EL (cell line): ENCODE measurements at places on chromosomes 12 and 14.
A peak's percentile ranks its signal among the peaks of the same experiment; 100 is the strongest.

DNA sequence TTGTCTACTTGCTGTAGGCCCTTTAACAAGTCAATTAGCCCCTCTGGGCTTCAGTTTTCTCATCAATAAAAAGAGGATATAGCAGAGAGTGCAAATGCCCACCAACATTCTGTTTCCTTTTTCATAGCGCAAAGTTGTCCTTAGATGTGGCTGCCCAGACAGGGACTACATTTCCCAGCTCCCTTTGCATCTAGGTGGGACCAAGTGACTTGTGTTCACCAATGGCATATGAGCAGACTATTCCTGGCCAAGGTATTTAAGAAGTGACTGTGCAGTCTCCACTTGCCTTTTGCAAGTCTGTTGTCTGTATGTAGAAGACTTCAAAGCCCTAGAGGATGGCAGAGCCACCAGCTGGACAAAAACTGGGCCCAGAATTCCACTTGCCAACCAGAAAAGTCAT lies 59.7 kb downstream of the DAO start:
- peak; percentile 10 for DNase-seq

DNA sequence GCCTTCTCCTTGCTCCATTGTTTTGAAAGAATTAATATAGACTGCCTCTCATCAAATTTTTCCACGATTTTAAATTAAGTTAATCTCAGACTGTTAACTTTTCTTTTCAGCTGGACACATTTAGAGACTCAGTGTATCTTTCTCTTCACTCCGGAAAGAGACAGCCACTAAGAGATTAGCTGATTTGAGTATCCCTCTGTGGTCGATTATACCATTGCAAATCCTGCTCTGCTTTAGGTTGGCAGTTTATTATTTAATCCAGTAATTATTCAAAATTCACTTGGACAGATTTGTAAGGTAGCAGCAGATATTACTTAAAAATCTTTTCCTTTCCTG lies 588 bp upstream of the TWF1 start:
- no peak for DNase-seq

DNA sequence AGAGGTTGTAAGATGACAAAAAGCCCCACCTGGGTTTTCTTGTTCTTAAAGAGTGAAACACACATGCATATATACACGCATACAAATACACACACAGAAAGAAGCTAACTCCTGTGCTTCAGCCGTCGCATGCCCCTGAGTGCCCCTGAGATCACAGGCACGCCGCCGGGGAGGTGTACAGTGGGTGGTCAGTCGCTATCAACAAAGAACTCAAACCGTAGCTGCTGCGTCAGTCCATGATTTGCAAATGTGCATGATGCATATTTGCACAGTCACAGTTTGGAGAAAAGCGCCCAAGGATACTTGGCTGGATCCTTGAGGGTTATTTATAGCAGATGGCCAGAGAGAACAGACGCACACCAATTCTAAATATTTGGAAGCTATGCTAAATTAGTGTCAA lies 206.9 kb downstream of the TMEM132D start:
- no peak for DNase-seq

DNA sequence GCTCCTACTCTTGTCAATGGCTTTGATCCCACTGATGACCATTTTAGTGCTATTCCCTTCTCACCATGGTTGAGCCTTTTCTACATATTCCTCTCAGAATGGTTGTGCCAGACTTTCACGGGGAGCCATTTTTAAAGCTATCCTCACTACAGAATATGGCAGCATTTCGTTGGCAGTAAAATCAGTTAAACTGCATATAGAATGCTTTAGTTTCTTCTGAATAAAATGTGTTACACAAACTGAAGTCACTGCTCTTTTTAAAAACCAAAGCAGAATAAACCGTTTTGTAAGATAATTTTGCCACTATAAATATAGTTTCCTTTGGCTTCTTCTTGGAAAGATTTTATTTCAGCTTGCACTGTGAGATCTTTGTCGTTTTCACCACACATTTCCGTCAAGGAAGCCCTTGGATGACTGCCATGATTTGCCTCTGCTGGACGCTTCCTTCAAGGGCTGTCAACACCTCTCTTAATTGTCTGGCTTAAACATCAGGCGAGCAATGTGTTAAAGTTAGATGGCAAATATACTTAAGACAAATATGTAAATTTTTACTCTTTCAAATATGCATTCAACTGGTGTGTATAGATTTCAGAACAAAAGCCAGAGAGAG lies 624.2 kb downstream of the DIO2 start:
- DNase-seq, result no peak

DNA sequence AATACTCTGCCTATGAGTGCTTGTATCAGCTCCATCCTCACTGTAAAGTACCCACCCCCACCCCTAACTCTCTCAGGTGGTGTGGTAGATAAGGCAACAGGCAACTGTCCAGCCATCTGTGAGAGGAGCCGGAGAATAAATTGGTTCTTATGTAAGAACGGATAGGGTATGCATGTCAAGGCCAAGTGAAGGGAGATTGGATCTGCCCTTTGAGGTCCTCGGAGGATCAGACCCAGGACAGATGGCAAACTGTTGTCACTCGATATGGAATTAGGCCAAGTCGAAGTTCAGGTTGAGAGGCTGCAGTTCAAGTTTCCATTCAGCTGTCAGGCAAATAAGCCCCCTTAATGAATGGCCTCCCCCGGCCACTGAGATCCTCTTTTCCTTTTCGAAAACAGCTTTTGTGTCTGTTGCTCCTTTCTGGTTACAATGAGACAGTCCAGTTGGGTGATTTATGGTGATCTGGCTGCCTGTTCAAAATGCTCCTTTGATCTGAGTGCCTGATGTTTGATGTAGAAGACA lies 120.3 kb downstream of the VRK1 start:
- no peak for DNase-seq

DNA sequence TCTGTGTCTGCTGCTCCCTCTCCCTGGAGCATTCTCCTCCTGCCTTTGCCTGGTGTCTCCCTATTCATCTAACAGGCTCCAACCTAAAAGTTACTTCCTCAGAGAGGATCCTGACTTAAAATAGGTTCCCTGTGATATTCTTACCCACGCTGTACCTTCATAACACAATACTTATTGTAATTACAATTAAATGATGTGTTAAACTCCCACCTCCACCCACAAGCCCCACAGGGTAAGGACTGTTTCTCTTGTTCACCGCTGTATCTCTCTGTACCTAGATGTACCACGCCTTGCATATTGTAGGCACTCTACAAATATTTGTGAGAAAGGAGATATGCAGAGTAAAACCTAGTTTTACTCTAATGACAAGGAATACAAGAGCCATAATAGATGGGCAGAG lies 5.0 kb downstream of the HEBP1 start:
- no peak for DNase-seq

DNA sequence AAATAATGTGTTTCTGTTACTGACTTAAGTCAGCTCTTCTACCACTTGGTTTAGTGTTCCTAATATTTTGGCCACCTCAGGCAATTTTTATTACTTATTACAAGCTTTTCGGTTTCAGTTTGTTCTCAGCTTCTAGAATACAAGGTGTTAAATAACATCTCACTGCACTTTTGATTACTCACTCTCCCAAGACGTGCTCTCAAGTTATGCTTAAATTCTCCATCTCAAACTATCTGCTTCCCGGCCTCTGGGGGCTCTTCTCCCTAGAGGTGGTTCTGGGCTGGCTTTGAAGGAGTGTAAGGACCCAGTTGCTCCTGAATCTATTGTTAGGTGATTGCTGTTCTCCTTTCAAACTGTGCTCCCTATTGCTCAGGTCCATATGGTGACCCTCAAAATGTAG lies 193.9 kb upstream of the DDHD1 start:
- peak; percentile 12 for DNase-seq

DNA sequence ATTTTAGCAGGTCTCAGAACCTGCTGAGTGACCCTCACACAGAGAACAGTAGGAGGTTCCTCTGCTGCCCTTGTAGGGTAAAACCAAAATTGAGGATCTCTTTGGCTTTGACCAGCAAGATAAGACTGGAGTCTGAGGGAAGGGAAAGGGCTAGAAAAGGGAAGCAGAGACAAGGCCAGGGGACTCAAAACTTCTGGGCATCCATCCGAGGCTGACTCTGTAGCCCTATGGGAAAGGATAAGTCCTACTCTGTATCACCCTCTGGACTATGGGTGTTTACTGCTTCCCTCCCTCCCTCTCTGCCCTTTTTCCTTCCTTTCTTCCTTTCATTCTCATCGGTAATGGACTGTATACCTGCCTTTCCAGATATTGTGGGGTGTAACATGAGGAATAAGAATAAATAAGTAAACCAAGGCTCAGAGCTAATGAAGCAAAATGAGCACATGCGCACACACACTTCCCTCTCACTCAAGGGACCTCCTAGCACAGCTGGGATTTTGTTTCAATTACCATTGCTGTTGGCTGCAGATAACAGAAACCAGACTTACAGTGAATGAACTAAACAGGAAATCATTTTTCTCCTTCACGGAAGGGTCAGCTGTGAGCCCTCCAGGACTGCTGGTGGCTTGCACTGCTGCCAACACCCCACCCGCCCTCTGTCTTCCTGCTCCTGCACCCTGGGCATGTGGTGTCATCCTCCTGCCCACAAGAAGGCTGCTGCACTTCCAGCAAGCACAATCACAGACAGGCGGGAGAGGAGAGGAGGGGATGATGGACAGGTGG lies 404.4 kb upstream of the CCDC196 start:
- peak; percentile 14 for DNase-seq

DNA sequence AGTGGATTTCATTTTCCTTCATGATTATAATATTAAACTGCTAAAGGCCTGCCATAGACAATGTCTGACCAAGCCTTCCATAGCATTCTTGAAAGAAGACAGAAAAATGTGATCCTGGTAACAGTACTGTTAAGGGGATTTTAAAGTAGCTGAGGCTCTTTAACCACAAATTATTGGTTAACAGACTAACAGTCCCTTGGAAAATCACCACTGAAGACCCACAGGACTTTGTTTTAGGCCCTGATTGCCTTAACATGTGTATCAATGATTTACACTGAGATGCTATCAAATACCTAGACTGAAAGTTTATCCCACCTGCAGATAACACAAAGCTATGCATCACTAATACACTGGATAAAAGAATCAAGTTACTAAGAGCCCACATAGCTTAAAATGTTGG lies 6.0 kb downstream of the KRT79 start:
- DNase-seq, result no peak

- DNase-seq, result no peak
These were observed 5.5 kb downstream of the RAN start for GRCh38 chr12:130877333-130877732.

GRCh38 chr12:124073356-124074035 lies 100.5 kb downstream of the ZNF664 start:
- peak; percentile 58 for DNase-seq

- DNase-seq, result no peak
These were observed 33.3 kb upstream of the MSI1 start for GRCh38 chr12:120402217-120402616.

- DNase-seq, result no peak
These were observed 55.1 kb upstream of the CMKLR1 start for GRCh38 chr12:108394196-108394595.

DNA sequence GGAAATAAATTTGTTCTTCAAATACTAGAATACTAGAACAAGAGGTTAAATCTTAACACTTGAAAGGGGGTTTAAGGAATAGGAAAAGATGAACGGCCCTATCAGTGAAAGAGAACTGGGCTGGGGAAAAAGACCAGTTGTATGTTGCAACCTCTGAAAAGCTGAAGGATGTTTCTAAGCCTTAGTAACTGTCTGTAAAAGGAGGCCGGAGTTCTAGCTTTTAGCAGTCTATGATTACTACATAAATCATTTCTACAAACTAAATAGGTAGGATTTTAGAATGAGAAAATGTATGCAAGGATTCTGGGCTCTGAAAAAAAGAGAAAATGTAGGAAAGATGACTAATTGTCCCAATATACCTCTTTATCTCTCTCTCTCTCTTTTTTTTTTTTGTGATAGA lies 4.9 kb downstream of the CERS5 start:
- no peak for DNase-seq

DNA sequence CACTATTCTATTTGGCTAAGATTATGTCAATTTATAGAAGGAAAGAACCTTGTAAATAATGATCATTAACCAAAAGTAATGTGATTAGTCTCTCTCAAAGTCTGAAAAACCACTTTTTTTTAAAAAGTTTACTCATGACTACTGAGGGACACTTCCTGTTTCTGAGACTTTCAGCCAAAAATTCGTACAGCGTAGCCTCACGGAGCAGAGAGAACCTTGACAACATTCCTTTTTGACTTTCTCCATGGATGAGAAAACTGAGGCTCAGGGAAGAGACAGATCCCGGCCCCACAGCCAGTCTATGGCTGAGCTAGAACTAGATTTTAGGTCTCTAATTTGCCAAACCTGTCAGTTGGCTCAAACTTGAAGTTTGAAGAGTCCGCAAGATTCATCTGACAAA lies 68.2 kb downstream of the DAD1 start:
- DNase-seq, result no peak

DNA sequence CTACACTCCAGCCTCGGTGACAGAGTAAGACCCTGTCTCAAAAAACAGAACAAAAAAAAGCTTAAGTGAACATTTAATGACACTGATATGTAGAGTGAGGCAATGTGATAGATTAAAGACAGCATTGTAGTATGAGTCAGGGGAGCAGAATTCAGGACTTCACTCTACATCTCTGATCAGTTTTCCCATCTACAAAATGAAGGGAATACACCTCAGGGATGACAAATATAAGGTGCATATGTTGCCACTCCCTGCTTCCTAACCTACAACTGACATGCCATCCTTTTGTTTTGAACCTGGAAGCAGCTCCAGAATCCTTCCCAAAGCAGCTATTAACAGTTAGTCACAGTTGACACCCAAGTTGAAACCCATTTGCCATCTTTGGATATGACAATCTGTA lies 30.9 kb upstream of the STRN3 start:
- DNase-seq, result no peak

DNA sequence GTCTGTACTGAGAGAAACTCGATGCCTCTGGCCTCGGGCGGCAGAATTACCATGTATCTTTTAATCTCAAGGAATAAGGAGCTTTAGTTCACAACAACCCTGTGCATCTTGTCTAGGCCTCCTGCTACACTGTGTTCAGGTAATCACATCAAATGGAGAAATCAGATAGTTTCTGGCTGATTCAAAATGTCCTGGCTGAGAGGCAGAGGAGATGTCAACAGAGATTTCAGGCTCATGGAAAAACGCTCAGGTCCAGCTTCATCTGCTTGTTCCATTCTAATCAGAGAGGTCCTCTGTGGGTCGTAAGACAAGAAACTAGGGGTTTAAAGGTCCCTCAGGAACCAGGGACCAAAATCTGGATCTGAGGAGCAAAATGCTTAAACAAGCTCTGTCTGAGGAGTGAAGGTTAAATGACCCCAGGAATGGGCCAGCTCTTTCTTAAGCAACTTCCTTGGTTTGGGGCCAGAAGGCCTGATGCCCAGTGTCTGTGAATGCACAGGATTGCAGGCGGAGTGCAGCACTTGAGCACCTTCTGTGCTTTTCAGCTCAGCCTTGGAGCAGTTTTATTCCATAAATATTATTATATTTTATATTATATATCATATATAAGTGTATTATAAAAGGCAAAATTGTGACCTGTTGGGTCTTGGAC lies 170.2 kb upstream of the PRICKLE1 start:
- DNase-seq, result peak; percentile 15

GRCh38 chr14:74836251-74836960 lies 39.5 kb downstream of the PROX2 start:
- no peak for DNase-seq

DNA sequence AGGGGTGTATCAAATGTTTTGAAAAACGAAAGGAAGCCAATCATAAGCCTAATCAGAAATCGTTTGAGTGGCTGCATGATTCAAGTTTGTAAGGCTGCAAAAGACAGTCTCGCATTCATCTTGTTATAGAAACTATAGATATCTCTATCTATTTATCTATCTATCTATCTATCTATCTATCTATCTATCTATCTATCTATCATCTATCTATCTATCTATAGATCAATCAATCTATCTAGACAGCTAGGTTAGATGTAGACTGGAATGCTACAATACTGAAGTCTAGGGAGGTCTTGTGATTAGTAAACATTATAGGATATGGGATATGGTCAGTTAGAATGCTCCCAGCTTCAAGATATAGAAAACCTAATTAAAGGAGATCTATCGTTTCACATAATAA lies 52.2 kb upstream of the BTG1 start:
- DNase-seq, result no peak
